CD4-positive, alpha-beta T cell treated with Interleukin-15 for 4 hours (primary cell): ENCODE measurements at places on chromosomes 11 and 22.

- no peak for DNase-seq
Measured at GRCh38 chr22:34072585-34072984, 152.3 kb upstream of the LARGE1 start.

GRCh38 chr11:117282956-117283355, 8.2 kb upstream of the BACE1-AS start:
- DNase-seq, result no peak

GRCh38 chr22:31210556-31211421, 1.3 kb upstream of the LIMK2 start:
- DNase-seq, result peak; percentile 28

GRCh38 chr11:83617671-83618070, 331.5 kb upstream of the CCDC90B start:
- DNase-seq, result no peak

DNA sequence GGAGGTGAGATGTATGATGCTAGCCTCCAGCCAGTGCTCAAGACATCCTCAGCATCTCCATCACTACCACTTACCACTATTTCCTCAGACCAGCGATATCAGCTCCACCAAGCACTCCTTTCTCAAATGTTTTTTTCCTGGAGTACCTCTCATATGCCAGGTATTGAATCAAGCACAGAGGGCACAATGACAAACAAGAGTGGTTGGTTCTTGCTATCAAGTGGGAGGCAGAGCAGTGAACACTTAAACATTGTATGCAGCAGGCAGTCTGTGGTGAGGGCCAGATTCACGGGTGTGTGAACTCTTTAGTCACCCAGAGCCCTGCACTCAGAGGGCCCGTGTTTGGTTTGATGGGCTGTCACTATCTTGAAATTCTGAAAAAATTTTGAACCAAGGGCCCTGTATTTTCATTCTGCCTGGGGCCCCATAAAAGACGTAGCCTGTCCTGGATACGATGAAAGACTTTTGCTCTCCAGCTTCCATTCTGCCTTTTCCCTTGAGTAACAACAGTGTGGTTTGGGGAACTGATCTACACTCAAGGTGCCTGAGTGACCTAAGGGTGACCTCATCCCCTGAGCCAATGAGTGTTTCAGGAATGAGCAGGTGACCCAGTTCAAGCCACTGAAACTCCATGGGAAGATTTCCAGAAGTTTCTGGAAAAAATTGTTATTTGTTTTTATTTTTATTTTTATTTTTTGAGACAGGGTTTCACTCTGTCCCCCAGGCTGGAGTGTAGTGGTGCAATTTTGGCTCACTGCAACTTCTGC, 348.4 kb upstream of the NARS2 start:
- no peak for DNase-seq

GRCh38 chr11:111603611-111604130, 1.4 kb downstream of the SIK2 start:
- no peak for DNase-seq

DNA sequence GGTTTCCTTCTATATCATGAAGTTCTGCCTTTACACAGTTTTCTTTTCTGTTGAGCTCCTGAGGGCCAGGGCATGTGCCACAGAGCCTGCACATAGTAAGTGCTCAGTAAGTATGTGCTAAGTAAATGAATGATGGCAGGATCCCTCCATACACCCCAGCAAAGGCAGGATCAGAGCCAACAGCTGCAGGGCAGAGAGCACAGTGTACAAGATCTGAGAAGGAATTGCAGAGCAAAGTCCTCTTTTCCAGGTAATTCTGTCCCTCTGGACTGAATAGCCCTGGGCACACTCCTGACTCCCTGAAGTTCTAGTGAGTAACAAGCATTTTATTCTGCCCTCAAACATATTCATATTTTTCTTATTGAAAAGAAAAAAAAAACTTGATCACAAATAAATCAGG, 117.7 kb downstream of the GALNT18 start:
- DNase-seq, result no peak

- DNase-seq, result peak; percentile 6
Measured at GRCh38 chr11:133078591-133079404, 453.5 kb downstream of the OPCML start.

DNA sequence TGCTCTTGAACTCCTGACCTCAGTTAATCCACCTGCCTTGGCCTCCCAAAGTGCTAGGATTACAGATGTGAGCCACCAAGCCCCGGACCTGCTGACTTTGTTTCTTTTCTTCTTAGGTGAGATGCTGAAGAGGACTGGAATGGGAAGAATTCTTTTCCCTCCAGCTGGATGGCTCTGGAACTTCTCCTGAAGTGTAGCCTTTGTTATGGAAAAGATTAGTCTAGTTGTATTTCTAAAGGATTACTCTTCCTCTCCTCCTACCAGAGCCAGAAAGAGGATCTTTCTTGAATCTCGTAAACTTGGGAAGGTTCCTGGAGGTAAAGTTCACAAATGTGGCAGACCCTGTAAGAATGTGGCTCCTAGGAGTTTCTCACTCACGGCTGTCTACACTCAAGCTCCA, 95.4 kb upstream of the LARGE1 start:
- no peak for DNase-seq

GRCh38 chr11:36027731-36028130, 83.9 kb downstream of the LDLRAD3 start:
- DNase-seq, result no peak

DNA sequence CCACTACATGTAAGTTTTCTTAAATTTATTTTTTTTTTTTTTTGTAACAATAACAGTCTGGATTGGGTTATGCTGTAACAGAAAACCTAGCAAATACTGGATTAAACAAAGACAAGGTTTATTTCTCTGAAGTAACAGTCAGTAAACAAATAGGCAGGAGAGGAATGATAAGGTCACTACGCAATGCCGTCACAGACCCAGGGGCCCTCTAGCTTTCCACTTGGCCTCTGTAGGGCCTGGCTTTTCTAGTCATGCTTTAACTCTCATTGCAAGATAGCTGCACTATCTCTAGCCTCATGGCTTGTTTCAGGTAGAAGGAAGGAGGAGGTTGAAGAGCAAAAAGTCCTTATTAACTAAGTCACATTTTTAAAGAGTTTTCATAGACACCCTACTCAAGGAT, 6.5 kb downstream of the OR10A6 start:
- no peak for DNase-seq

- DNase-seq, result no peak
Measured at GRCh38 chr11:119046489-119046888, 10.5 kb downstream of the HYOU1 start.

- DNase-seq, result no peak
Measured at GRCh38 chr11:60785806-60786361, 751 bp downstream of the MS4A10 start.

- DNase-seq, result no peak
Measured at GRCh38 chr11:15896026-15896425, 460.3 kb downstream of the SOX6 start.

DNA sequence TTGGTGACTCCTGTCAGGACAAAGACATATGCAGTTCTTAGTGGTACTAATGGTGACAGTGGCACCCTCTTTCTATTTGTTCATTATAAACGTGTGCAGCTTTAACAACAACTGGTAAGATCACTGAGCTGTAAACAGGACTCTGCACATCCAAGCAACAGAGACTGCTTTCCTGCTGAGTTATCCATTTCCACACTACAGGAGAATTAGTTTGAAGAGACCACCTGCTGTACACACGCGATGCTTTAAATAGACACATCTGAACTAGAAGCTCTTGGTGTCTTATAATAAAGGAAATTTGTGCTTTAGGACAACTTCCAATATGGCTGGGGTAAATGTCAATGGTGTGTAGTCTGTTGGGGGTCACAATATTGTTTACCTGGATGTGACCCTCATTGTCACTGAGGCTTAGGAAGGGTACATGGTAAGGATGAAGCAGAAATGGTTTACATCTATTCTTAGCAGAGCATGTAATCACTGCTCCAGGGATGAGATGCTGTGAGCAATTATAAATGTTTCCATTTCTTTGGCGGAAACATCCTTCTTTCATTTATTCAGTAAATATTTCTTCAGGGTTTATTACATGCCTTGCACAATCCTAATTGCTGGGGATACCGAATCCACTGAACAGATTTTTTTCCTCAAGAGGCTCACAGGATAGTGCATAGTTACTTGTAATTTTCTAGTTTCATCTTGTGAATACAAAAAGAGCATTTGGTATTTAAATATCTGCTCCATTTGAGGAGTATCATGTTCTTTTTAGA, 354.0 kb upstream of the CCDC90B start:
- DNase-seq, result no peak

- DNase-seq, result no peak
Measured at GRCh38 chr11:8097926-8098325, 16.9 kb downstream of the TUB start.

GRCh38 chr22:46913351-46913750, 150.9 kb downstream of the TBC1D22A start:
- no peak for DNase-seq

- no peak for DNase-seq
Measured at GRCh38 chr22:37069319-37069718, 17.8 kb downstream of the KCTD17 start.

- DNase-seq, result no peak
Measured at GRCh38 chr11:69392104-69392653, 89.3 kb upstream of the LINC01488 start.

GRCh38 chr11:45449036-45449601, 163.0 kb upstream of the SYT13 start:
- DNase-seq, result no peak

- DNase-seq, result no peak
Measured at GRCh38 chr22:49730656-49731055, 97.0 kb downstream of the BRD1 start.

DNA sequence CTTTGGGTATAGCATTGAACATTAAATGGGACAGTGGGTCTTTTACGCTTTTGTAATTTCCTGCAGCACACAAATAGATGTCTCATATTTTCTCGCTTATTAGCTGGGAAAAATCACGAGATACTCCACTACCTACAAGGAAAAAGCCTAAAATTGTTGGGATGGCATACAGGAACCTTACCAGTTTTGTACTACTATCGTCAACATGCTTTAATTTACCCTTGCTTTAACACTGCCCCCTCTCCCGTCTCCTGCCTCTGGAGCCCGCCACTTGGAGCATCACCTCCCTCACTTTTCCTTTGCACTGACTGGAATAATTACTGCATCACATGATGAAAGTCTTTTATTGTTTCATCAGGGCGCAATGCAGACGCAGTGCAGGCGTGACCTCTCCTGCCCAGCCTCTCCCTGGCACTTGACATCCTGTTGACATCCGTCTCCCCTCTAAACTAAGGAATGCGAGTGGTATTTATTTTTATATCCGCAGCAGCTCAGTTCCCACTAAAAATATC, 1.0 kb upstream of the FNBP4 start:
- peak; percentile 15 for DNase-seq

- peak; percentile 21 for DNase-seq
Measured at GRCh38 chr22:28773461-28773867, 969 bp downstream of the CCDC117 start.

DNA sequence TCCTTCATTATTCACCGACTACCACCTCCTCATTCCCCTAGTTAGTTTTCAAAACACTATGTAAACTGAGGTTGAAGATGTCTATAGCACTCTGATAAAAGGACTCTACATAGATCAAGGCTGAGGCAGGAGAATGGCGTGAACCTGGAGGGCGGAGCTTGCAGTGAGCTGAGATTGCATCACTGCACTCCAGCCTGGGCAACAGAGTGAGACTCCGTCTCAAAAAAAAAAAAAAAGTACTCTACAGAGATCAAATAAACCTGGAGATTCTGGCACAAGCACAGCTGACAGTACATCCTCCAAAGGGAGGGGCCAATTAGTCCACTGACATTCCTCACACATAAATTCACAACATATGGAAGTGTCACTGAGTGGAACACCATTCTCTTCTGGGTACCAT, 31.0 kb downstream of the TSG101 start:
- no peak for DNase-seq

GRCh38 chr22:30919973-30920372, 48.6 kb downstream of the MORC2 start:
- DNase-seq, result no peak

- DNase-seq, result no peak
Measured at GRCh38 chr22:34019190-34019845, 99.0 kb upstream of the LARGE1 start.

- no peak for DNase-seq
Measured at GRCh38 chr11:76237000-76237649, 30.8 kb upstream of the WNT11 start.

DNA sequence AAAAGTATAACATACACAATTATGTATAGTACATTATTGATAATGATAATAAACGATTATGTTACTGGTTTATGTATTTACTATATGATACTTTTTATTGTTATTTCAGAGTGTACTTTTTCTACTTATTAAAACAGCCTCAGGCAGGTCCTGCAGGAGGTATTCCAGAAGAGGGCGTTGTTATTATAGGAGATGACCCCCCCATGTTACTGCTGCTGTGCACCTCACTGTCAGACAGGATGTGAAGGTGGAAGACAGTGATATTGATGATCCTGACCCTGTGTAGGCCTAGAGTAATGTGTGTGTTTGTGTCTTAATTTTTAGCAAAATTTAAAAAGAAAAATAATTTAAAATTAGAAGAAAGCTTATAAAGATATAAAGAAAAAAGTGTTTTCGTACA, 57.6 kb downstream of the REXO2 start:
- DNase-seq, result no peak

- DNase-seq, result no peak
Measured at GRCh38 chr22:43173976-43174720, 12.8 kb downstream of the TTLL12 start.

GRCh38 chr11:49405743-49406142, 197.3 kb upstream of the FOLH1 start:
- DNase-seq, result no peak

- DNase-seq, result no peak
Measured at GRCh38 chr22:48047722-48048500, 1285.5 kb downstream of the TBC1D22A start.

DNA sequence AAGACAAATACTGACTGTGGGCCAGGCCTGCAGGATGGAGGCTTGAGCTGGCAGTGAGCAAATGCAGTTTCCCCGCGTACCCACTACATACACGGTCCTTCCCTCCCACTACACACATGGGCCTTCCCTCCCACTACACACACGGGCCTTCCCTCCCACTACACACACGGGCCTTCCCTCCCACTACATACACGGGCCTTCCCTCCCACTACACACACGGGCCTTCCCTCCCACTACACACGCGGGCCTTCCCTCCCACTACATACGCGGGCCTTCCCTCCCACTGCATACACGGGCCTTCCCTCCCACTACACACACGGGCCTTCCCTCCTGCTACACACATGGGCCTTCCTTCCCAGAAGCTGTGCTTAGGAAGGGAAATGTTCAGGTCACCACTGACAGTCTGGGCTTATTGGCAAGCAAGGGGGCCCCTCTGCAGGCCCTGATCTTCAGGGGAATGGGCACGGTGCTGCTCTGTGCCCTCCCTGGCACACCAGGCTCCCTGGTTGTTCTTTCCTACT, 10.8 kb downstream of the DNAL4 start:
- DNase-seq, result no peak

GRCh38 chr11:13229711-13230318, 47.8 kb upstream of the BMAL1 start:
- no peak for DNase-seq

GRCh38 chr11:27514076-27514475, 7.5 kb upstream of the LIN7C start:
- no peak for DNase-seq
